ENCODE measurements at places on chromosomes 7 and 10. TPM values are rescaled to one million over a fixed set of nuclear protein-coding genes. Genes with fewer than 3 reads are reported as not detected.

GRCh38 chr7:72335561-72336381, 76.4 kb downstream of the CALN1 start:
- DNase-seq = no peak

GRCh38 chr7:25073451-25073850, 51.6 kb downstream of the CYCS start:
- no peak for DNase-seq

GRCh38 chr7:51233374-51233773, 83.2 kb downstream of the COBL start:
- no peak for DNase-seq

GRCh38 chr10:99345350-99345749, 16.2 kb downstream of the CNNM1 start:
- no peak for DNase-seq

- no peak for DNase-seq
Measured at GRCh38 chr7:122482212-122482611, 177.7 kb upstream of the FEZF1 start.

DNA sequence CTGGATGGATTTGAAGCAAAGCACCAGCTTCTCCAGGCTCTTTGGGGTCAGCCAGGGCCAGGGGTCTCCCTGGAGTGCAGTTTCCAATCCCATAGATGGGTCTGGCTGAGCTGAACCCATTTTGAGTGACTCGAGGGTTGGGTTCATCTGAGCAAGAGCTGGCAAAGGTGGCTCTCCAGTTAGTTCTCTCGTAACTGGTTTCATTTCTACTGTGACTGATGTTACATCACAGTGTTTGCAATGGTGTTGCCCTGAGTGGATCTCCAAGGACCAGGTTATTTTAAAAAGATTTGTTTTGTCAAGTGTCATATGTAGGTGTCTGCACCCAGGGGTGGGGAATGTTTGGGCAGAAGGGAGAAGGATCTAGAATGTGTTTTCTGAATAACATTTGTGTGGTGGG, 14.2 kb downstream of the LEP start:
- DNase-seq = no peak

- no peak for DNase-seq
Measured at GRCh38 chr7:7861211-7861633, 107.4 kb upstream of the GLCCI1 start.

DNA sequence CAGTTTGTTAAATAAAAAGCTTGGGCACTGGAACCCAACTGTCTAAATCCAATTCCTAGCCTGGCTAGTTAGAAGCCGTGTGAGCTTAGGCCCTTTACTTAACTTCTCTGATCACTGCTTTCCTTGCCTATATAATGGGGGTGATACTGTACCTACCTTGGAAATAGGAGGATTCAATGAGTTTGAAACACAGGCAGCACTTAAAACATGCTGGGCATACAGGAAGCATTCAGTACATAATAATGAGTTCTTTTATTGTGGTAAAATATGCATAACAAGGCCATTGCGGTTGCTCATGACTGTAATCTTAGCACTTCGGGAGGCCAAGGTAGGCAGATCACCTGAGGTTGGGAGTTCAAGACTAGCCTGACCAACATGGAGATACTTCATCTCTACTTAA, 47.4 kb upstream of the SEPHS1 start:
- DNase-seq = no peak

FEZF1 gene
- not detected for total RNA-seq

DNA sequence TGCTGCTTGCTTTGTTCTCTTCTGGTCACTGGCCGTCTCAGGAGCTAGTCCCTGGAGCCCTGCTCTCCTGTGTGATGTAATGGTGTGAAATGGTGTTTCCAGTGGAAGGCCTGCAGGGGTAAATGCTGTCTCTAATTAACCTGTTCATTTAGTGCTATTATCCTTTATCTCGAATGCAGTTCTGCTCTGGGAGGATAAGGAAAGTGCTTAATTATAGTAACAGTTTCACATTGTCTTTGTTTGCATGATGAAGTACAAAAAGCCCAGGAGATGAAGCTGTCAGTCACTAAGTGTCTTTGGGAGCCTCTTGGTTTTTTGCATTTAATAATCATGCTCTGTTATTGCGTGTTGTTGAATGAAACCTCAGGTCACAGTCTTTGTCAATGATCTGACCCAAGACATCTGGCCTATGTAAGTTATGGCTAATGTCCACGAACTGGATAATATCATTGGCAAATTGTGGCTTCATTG, 755.3 kb upstream of the GALNT17 start:
- DNase-seq = no peak

DNA sequence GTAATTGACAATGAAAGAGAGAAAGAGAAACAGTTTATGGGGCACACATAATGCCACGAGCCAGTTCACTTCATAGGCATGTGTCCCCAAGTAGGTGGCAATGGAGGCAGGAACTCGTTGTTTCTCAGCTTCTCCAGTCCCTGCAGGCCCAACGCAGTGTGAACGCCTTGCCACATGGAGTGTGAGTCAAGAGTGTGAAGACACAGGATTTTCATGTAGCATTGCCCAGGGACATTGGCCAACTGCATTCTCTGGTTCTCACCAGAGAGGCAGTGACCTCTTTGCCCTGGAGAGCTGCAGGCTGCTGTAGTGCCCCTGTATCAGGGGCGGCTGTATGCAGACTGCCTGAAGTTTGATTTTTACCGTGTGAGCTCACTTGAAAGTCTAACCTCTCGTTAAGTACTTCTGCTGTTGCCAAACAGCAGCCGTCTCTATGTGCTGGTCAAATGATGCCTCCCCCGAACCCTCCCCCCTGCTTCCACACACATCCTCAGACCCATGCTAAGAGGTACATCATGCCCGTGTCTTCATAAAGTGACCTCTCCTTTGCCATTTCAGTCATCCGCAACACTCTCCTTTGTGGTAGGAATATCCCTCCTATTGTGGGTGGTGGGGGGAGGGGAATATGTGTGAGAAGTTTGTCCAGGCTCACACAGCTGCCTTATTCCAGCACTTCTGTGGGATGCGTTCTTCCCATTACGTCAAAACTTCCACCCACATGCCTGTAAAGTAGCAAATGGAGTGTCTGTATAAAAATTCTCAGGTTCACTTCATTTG, 12.7 kb downstream of the LRRC18 start:
- DNase-seq = no peak

- DNase-seq = no peak
Measured at GRCh38 chr10:50508315-50509051, 115.3 kb downstream of the SGMS1 start.

ELFN1 gene
- total RNA-seq = 6.8 TPM

DNA sequence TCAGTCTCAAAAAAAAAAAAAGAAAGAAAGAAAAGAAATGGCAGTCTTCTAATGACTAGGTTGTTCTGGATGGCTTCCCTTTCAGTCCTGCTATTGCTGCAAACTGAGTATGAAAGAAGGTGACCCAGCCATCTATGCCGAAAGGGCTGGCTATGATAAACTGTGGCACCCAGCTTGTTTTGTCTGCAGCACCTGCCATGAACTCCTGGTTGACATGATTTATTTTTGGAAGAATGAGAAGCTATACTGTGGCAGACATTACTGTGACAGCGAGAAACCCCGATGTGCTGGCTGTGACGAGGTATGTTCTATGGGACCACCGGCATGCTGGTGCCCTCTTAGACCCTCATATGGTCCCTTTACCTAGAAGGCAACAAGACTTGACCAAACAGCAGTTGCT, 41.3 kb downstream of the TES start:
- no peak for DNase-seq

- DNase-seq = no peak
Measured at GRCh38 chr7:124940306-124940705, 10.7 kb upstream of the POT1 start.

GRCh38 chr10:16646181-16647059, 124.7 kb upstream of the C1QL3 start:
- DNase-seq = no peak

DNA sequence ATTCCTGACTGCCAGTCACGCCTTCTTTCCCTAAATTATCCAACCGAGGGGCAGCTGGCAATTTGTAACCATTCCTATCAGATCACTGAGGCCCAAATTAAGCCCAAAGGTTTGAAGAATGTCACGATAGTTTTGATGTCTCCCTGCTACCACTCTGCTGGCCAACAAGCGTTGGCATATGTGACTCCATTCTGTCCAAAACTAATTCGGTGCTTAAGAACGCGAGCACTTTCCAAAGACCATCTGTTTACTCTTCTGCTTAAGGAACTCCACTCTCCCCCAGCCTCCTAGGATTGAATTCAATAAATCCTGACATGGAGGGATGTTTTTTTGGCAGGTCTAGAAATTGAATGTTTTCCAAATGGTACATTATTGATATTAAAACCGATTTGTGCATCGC, 131.5 kb upstream of the CTBP2 start:
- DNase-seq = no peak

IFIT1B gene
- total RNA-seq = not detected

- no peak for DNase-seq
Measured at GRCh38 chr7:100267648-100268047, 39.9 kb upstream of the SPDYE3 start.

DNA sequence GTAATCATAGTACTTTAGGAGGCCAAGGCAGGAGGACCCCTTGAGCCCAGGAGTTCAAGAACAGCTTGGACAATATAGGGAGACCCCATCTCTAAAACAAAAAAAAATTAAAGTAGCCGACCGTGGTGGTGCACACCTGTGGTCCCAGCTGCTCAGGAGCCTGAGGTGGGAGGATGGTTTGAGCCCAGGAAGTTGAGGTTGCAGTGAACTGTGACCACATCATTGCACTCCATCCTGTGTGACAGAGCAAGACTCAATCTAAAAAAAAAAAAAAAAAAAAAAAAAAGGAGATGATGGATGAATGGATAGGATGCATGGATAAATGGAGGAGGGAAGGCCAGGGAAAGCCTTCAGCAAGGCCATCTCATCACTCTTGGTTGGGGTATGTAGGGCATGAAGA, 33.4 kb upstream of the BMPR1A start:
- no peak for DNase-seq

DNA sequence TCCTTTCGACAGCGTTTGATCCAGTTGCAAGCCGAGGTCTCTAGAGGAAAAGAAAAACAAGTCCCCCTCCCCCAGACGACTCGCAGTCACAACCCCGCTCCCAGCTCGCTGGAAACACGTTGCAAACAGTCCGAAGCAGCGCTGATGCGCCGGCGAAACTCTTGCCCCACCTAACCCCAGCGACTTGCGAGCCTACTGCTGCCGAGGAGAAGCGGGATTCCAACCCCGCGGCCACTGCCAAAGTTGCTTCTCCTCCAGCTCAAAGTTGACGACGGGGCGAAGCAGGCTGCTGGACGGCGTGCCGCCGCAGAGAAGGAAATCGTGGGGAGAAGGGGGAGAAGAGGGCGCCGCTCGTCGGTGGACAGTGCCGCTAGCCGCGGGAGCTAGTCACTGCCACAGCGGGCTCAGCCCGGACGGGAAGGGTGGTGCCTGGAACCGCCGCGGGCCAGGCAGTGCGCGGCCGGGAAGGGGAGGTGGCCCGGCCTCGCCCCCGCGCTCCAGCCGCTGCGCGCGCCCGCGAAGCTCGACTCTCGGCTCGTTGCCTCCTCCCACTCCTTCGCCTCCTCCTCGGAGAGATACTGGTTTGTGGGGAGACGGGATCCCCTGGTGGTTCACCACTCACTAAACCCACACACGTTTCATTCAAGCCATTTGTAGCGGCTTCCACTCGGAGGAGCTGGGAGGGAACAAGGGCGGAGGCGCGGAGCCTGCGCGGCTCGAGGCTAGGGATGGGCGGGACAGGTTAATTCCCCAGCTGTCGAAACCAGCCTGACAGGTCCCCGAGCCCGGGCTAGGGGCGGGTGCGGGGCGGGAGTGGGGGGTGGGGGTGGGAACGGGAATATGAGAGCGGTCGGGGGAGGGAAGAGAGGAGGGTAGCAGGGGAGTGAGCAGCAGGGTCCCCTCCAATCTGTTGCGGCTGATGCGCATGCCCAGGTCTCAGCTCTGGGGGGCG, at the start of gene GPR37:
Gene GPR37, minus strand, starts transcription at position 392 of the 952 bp plus-strand sequence. CDS start 816 bp downstream, outside the sequence.
- peak; percentile 90 for DNase-seq

COL17A1 gene
- not detected for total RNA-seq

GRCh38 chr7:158431941-158432347, 155.7 kb downstream of the PTPRN2 start:
- DNase-seq = no peak

GRCh38 chr7:154837622-154838021, 165.3 kb downstream of the PAXIP1 start:
- no peak for DNase-seq

GRCh38 chr10:29849886-29850285, 209.5 kb downstream of the JCAD start:
- no peak for DNase-seq

C10orf67 gene
- total RNA-seq = not detected

- peak; percentile 79 for DNase-seq
Measured at GRCh38 chr7:139714163-139714901, 63.5 kb downstream of the HIPK2 start.

ATP6V0E2 gene
- 45.8 TPM for total RNA-seq

BAIAP2L1 gene
- total RNA-seq = 21.6 TPM

GRCh38 chr7:149281508-149282330, 19.7 kb downstream of the ZNF783 start:
- no peak for DNase-seq

DNA sequence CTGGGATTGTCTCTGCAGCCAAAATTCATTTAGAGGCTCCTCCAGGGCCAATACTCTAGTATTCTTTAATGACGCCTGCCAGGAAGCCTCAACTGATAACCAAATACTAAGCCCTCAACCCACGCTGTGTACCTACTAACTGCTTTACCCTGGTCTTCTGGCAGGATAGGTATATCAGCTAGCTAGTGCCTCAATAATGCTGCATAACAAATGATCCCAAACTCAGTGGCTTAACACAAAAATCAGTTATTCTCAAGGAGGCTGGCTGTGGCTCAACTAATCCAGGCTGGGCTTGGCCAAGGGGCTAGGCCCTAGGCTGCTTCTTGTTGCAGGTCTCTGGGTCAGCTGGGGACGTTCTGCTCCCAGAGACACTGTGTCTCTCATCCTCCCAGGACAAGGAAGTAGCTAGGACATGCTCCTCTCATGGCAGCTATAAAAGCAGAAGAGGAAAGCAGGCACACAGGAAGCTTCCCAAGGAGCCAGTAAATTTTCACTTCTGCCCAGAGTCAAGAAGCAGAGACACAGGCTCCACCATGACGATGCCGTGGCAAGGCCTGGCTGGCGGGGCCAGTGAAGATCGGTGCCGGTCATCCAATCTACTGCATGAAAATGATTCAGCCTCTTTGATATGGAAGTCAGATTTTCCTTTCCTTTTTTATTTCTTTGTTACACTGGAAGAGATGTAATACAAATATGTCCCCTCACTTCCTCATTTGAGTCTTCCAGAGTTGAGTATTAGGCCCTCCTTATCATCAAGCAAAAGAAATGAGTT, 28.6 kb upstream of the COL13A1 start:
- no peak for DNase-seq

DNA sequence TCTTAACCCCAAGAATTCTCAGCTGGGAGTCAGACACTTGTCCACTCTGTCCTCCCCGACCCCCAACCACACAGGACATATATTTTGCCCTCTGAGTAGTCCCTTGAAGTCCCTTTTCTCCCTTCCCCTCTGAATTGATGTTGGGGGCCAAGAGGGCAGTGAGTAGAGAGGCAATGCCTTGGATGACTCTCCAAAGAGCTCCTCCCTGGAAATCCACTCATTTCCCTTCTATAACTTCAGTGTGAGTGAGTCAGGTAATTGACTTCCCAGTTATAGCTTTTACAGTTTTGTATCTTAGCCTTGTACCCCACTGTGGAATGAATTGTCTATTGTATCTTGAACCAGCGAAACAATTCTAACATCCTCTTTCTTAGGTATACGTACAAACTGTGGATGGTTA, 9.2 kb upstream of the ODAD2 start:
- DNase-seq = no peak
